ENCODE measurements at places on chromosomes 4 and X.
A peak's percentile ranks its signal among the peaks of the same experiment; 100 is the strongest.

DNA sequence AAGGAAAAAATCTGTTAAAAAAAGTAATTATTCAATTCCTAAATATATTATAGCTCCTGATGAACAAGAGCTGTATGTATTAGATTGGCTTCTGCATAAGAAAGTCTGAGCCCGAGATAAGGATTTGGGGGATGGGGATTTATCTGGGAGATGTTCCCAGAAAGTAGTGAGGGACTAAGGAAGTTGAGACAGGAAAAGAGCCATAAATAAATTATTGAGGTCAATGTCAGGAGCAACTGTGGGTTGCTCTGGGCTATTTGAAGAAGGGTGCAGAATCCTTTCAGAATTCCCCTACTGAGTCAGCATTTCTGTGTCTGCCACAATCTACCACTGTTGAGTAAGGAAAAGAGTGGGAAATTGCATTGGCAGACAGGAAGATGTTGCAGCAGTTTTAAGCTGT lies 3.1 kb upstream of the TDO2 start:
- peak; percentile 7 for DNase-seq

- no peak for DNase-seq
Observed at GRCh38 chrX:134544513-134545151, 84.7 kb downstream of the HPRT1 start.

DNA sequence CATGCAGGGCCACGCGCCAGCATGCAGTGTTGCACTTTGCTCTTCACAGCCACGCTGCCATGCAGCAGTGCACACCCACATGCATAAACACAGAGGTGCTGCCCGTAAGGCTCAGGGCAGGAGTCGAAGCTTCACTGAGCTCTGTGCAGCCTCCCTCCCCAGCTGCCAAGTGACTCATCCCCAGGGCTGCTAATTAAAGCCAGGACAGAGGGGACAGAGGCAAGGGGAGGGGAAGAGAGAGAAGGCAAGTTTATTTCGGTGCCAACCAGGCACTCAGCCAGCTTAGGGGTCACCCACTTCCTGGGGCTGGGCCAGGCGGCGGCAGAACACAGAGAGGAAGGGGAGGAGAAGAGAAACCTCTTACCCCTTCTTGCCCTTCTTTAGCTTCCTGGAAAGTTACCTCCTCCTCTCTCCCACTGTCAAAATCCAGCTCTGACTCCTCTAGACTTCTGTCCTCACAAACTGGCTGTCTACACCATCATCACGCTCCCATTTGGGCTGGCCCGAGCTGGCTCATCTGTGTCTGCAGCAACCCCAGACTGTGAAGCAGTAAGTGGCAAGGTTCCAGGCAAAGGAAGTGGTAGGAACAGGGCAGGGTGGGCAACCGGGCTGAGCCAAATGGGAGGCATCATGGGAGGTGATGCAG lies 6.2 kb upstream of the IQSEC2 start:
- peak; percentile 58 for DNase-seq

DNA sequence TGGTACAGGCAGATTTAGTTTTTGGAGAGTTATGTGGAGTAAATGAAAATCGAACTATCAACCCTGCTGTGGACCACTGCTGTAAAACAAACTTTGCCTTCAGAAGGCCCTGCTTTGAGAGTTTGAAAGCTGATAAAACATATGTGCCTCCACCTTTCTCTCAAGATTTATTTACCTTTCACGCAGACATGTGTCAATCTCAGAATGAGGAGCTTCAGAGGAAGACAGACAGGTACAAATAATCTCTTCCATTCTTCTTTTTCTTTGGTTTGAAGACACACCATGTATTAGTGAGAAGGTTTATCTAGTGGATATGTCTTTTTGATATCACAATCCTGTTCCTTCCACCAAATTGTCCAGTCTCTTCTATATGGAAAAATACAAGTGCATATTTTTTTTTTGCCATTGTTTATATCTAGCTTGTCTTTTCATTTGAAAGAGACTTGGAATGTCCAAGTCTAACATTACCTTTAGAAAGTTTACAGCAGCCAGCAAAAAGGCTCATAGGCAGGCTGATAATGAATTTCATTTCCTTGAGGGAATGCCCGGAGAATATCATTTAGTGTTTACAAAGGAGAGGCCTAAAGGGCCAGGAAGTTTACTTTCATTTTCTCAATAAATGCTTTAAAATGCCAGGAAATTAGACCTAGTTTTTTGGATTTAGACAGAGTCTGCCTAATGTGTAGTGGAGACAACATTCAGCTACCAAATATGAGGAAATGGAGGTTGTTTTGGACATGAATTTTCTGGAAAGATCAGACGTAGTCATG lies 18.6 kb downstream of the AFM start:
- no peak for DNase-seq

GRCh38 chrX:133804072-133804471 lies 181.3 kb downstream of the GPC3 start:
- no peak for DNase-seq

GRCh38 chr4:30443289-30443688 lies 276.9 kb upstream of the PCDH7 start:
- DNase-seq, result no peak

GRCh38 chr4:81647388-81647787 lies 175.7 kb upstream of the RASGEF1B start:
- no peak for DNase-seq

GRCh38 chr4:16067515-16067914 lies 16.3 kb downstream of the PROM1 start:
- no peak for DNase-seq

- no peak for DNase-seq
Observed at GRCh38 chr4:6910340-6910959, 824 bp downstream of the TBC1D14 start.

DNA sequence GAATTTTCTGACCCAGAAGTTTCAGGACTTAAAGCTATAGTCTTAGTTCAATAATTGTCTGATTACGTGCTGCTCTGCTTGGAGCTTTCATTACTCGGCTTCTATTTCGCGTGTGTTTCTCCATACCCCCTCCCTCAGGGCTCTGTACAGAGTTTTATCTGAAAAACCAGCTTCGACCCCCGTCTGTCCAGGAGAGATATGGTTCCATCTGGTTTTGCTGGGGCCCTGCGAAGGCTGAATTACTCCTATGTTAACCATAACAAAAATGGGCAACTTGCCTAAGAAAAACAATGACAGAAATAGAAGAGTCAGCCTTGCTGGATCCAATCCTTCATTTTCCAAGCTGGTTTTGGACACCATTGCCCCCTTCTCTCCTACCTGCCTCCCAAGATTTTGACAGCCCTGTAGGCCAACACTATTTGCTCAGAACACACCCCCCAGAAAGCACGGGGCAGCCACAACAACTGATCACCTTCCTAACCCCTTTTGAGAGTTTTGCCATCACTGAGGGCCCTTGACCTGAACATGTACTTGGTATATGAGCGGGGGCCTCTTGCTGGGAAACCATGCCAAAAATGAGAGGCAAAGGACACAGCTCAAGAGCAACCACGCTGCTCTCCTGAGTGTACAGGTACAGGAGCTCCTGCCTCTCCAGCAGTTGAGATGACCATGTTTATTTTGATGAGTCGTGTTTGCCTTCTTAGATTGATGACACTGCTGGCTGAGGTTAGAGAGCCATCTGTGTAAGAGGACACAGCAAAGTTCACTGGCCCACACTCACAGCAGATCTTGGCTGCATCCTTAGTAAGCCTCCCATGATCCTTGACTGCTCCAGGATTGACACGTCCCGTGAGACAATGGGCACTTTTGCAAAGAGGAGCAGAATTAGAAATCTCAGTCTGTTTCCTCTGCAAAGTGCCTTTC lies 36.2 kb upstream of the ATP6AP2 start:
- peak; percentile 6 for DNase-seq

- DNase-seq, result no peak
Observed at GRCh38 chrX:43743100-43743822, 87.2 kb downstream of the MAOA start.

DNA sequence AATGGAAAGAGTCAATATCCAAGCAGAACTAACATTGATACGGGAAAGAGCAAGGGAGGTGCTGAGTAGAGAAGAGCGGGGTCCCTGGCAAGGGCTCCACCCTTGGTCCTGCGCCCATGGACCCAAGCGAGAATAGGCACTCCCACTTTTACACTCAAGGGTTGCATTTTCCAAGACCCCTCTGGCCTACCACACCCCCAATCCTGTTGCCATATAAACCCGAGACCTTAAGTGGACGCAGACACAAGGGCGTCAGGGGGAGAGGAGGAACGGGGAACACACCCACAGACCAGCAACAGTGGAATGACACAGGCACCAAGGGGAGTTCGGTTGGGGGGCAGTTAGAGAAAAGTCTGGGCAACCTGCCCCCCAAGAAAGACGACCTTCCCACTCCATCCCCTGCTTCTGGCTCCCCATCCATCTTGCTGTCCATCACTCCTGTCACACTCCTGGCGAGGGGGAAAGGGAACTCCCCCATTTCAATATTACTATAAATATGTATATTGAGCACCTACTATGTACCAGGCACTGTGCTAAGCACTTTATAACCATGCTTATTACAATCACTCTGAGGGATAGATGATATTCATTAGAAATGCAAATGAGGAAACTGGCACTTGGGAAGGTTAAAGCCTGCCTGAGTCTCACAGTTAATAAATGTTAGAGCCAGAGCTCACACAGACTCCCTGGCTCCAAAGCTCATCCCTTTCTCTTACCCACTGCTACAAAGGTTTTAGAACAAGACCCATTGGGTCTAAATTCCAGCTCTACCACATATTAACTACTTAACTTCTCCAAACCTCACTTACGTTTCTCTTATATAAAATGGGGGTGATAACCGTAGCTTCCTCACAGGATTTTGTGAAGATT lies 51.7 kb downstream of the SCD5 start:
- no peak for DNase-seq

- DNase-seq, result no peak
Observed at GRCh38 chr4:26950446-26950845, 89.8 kb downstream of the STIM2 start.

DNA sequence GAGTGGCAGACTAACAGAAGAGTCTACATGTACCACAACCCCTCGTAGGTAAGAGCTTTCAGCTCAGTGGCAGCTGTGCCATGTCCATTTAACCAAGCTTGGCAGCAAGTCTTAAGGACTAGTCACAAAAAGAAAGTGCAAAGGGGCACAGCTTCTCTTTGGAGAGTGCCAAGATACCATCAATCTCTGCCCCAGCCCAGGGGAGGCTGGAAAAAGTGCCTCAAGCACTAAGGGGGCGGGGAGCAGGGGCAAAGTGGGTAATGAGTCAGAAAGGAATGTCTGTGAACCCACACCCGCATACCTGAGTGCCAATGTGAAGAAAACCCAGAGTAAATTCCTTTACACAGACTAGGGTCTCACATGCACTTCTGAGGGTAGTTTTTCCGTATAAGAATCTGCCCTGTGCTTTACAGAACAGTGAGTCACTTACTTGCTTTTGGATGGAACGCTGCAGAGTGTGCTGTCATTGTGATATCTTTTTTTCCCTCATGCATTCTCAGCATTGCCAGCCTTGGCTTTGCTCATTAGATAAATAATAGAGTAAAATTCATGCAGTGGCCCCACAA lies 219.8 kb downstream of the ZNF674 start:
- peak; percentile 36 for DNase-seq

GRCh38 chr4:106579236-106579635 lies 210.7 kb upstream of the GIMD1 start:
- DNase-seq, result no peak
